Stomach (tissue), 19 donors: ENCODE measurements at places on chromosomes 16 and 17. TPM values are rescaled to one million over a fixed set of nuclear protein-coding genes. Genes with fewer than 3 reads are reported as not detected.

The HP gene
- total RNA-seq = not detected

The PMP22 gene
- 35.6 TPM for total RNA-seq

The CACNG5 gene
- not detected for total RNA-seq

The CUEDC1 gene
- total RNA-seq = 23.6 TPM

The ITGAL gene
- total RNA-seq = 7.7 TPM

The CACNG4 gene
- total RNA-seq = 0.45 TPM
